K562 (cell line): ENCODE measurements at places on chromosomes 7 and 10. TPM values are rescaled to one million over a fixed set of nuclear protein-coding genes. Genes with fewer than 3 reads are reported as not detected.

GPR146 gene
- 1.9 and 2.6 TPM in 2 replicates for total RNA-seq

NUTM2E gene
- total RNA-seq = 0.09 and 0.20 TPM in 2 replicates

AKR1B15 gene
- total RNA-seq = not detected in 2 replicates

TAS2R39 gene
- total RNA-seq = not detected in 2 replicates

FAM171A1 gene
- total RNA-seq = 7.7 and 8.2 TPM in 2 replicates

SAMD9 gene
- total RNA-seq = 2.5 and 2.7 TPM in 2 replicates

OPALIN gene
- total RNA-seq = not detected in 2 replicates

ASB15 gene
- 0.04 TPM in 1 of 2 replicates, not detected in the other for total RNA-seq

UTF1 gene
- 0.16 and 0.35 TPM in 2 replicates for total RNA-seq

PTPN20 gene
- not detected in 2 replicates for total RNA-seq

ZNF467 gene
- 14.2 and 16.2 TPM in 2 replicates for total RNA-seq

GPER1 gene
- total RNA-seq = 0.11 TPM in 1 of 2 replicates, not detected in the other

HKDC1 gene
- 0.04 TPM in 1 of 2 replicates, not detected in the other for total RNA-seq

EPHB6 gene
- 13.2 and 19.1 TPM in 2 replicates for total RNA-seq

TUBB8 gene
- total RNA-seq = not detected in 2 replicates

SORCS1 gene
- 2.7 TPM in 2 replicates for total RNA-seq

KCP gene
- 0.16 TPM in 1 of 2 replicates, not detected in the other for total RNA-seq

MSANTD7 gene
- 26.4 and 27.2 TPM in 2 replicates for total RNA-seq

ALOX5 gene
- total RNA-seq = 0.92 and 2.0 TPM in 2 replicates

ADAP1 gene
- total RNA-seq = 0.47 and 0.54 TPM in 2 replicates

PLPP4 gene
- total RNA-seq = not detected in 2 replicates

STRIP2 gene
- 50.3 and 56.3 TPM in 2 replicates for total RNA-seq

GRID2IP gene
- total RNA-seq = not detected in 2 replicates

CPXM2 gene
- total RNA-seq = 0.09 TPM in 1 of 2 replicates, not detected in the other

MACROH2A2 gene
- not detected in 2 replicates for total RNA-seq

TFR2 gene
- total RNA-seq = 121 and 123 TPM in 2 replicates

CABCOCO1 gene
- not detected in 2 replicates for total RNA-seq

ARHGAP22 gene
- 28.1 and 29.3 TPM in 2 replicates for total RNA-seq

NPC1L1 gene
- total RNA-seq = 0.02 and 0.07 TPM in 2 replicates

SPDYE6 gene
- total RNA-seq = not detected in 2 replicates

PTF1A gene
- not detected in 2 replicates for total RNA-seq

CDK6 gene
- 97.9 and 109 TPM in 2 replicates for total RNA-seq

NRAP gene
- not detected in 2 replicates for total RNA-seq

OR13A1 gene
- 0.07 and 0.13 TPM in 2 replicates for total RNA-seq

STEAP1B gene
- total RNA-seq = 22.0 and 24.4 TPM in 2 replicates

EVX1 gene
- total RNA-seq = not detected in 2 replicates

FAM25A gene
- not detected in 2 replicates for total RNA-seq

VAX1 gene
- not detected in 2 replicates for total RNA-seq

CALCR gene
- total RNA-seq = 0.09 and 0.16 TPM in 2 replicates

RBP4 gene
- 0.91 and 2.0 TPM in 2 replicates for total RNA-seq

SPDYE2 gene
- total RNA-seq = not detected in 2 replicates

CYP51A1 gene
- 107 and 109 TPM in 2 replicates for total RNA-seq

UROS gene
- 31.9 and 32.8 TPM in 2 replicates for total RNA-seq

NYAP1 gene
- 0.82 and 0.87 TPM in 2 replicates for total RNA-seq

CYP2C19 gene
- total RNA-seq = not detected in 2 replicates
